Fibroblast of lung (primary cell): ENCODE measurements at places on chromosomes 16 and 17. TPM values are rescaled to one million over a fixed set of nuclear protein-coding genes. Genes with fewer than 3 reads are reported as not detected.

DNA sequence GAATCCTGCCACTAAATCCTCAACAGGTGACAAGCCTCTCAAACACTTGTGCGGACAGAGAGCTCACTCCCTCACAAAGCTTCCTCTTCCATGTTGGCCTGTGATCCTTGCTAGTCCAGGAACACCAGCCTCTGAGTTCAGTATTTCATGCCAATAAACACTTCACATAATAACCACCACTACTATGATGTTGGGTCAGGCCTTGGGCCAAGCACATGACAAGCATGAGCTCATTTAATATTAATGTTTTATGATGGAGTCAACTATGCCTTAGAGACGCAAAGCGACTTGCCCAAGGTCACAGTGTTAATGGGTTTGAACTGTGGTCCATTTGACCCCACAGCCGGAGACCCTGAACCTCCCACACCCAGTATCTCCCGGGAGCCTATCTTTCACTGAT is 129.1 kb downstream of the GAS7 start:
- no peaks in the 10 kb centered on the region for H3K4me1 ChIP-seq
- no peak for DNase-seq
- no peaks in the 10 kb centered on the region for H3K27me3 ChIP-seq
- no peaks in the 10 kb centered on the region for H3K36me3 ChIP-seq
- H3K4me3 ChIP-seq: no peak overlapping the region

The TEKT5 gene
- polyA plus RNA-seq: 0.06 TPM in 1 of 2 replicates, not detected in the other

DNA sequence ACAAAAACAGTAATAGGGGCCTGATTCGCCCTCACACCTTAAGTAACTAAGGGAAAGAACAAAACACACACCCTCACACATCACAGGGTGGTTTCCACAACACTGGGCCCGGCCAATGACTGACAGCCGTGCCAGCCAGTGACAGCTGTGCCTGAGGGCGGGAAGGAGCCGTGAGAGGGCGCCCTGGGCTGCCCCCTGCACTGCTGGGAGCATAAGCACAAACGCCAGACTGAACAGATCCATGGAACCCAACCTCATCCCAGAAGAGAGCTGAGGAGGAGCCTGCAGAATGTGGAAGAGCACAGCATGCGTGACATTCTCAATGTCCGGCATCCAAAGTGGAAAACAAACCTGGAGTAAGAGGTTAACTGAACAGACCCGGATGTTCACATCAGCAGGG is 16.0 kb downstream of the CSNK1D start:
- no peaks in the 10 kb centered on the region for H3K4me1 ChIP-seq
- peaks cover 40% of the 10 kb centered on the region for H3K36me3 ChIP-seq
- H3K4me3 ChIP-seq: no peak overlapping the region
- no peak overlapping the region for H3K27ac ChIP-seq
- no peaks in the 10 kb centered on the region for H3K27me3 ChIP-seq
- DNase-seq: no peak

DNA sequence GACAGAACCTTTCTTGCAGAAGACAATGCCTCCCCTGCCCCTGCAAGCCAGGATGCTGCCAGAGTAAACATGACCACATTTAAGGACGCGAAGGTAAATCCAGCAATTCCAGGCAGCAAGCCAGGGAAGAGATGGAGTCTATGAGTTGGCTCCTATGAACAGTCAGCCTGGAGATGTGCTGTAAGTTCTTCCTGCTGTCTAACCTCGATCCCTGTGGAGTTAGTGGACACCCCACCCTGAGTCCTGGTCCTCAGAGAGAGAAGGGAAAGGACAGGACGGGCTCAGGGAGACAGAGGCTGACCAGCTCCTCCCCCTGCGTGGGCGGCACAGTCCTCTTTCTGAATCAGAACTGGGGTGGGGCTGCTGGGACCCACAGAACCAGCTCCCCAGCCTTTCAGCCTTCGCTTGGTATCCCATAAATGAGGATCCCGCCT is 24.9 kb downstream of the CDC42EP4 start:
- peaks cover 24% of the 10 kb centered on the region for H3K4me1 ChIP-seq
- no peak overlapping the region for H3K27ac ChIP-seq
- H3K27me3 ChIP-seq: no peaks in the 10 kb centered on the region
- peak; percentile 76 for DNase-seq
- H3K4me3 ChIP-seq: no peak overlapping the region

DNA sequence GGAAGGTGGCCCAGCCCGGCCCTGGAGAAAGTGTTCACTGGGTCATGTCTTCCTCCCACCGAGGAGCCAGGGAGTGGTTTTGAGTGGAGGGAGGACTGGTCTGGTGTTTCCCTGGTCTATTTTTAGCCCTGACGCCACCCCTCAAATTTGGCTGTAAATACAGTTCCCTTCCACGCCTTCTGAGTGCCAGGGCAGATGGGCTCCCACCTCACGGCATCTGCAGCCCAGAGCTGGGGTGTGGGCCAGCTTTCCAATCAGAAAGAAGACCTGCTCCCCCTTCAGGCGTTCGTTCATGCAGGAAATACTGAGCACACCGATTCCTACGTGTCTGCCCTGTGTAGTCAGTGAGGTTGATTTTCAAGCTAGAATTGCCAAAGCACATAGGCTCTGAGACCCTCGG is 53.7 kb downstream of the SNX20 start:
- H3K4me3 ChIP-seq: no peak overlapping the region
- peak; percentile 41 for DNase-seq
- H3K36me3 ChIP-seq: no peaks in the 10 kb centered on the region
- H3K4me1 ChIP-seq: no peaks in the 10 kb centered on the region

DNA sequence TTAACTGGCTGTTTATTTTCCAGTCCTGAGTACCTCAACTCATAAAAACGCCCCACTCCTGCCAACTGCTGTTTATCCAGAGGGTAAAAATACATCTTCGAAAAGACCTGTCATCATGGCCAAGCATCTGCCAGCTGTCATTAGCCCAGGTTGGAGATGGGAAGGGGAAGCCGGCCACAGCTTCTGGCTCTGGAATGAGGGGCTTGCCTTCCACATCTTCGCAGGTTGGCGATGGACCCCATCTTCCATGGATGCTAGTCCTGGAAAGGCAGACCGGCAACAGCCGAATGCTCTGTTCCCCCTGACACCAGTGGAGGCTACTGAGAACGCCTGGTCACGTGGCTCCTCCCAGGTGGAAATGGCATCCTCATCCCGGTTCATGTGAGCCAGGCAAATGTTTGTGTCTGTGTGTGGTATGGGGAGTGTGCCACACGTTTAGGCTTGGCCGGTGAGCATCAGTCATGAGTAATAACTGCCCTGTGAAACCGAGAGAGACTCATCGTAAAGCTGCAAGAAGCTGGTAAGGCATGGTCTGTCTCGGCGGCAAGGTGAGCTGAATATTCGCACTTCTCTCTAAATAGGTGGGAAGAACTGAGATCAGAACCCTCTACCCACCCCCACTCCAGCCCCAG is 420 bp upstream of the KRTAP17-1 start:
- no peaks in the 10 kb centered on the region for H3K36me3 ChIP-seq
- H3K4me3 ChIP-seq: no peak overlapping the region
- DNase-seq: no peak
- H3K27me3 ChIP-seq: peaks cover 3% of the 10 kb centered on the region
- H3K4me1 ChIP-seq: no peaks in the 10 kb centered on the region

DNA sequence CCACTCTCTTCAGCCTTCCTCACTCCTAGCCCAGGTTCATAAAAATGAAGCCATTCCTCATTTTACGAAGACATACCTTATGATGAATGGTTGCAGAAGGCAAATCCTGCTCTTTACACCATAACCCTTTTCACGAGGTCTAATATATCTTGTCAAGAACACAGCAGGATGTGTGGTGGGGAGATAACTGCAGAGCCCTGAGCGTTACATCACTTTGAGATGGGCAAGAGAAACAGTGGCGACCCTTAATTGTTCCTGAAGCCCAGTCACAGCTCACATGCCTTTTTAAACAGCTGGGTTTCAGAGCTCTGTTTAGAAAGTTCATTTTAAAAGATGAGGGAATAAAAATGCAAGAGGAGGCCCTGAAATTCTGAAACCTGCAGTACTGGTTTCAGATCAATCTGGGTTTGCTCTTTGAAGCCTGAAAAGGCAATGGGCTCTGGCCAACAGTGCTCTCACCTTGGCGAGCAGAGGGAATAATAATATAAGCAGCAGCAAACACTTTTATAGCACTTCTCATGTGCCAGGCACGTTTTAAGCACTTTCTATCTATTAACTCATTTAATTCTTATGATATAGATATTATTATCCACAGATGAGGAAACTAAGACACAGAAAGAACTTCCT is 2.9 kb downstream of the FAM117A start:
- H3K4me3 ChIP-seq: no peak overlapping the region
- peaks cover 2% of the 10 kb centered on the region for H3K4me1 ChIP-seq
- DNase-seq: no peak
- H3K36me3 ChIP-seq: no peaks in the 10 kb centered on the region
- peaks cover 16% of the 10 kb centered on the region for H3K27me3 ChIP-seq

- peaks cover 27% of the 10 kb centered on the region for H3K4me1 ChIP-seq
- peak; percentile 19 for DNase-seq
- no peak overlapping the region for H3K4me3 ChIP-seq
Measured at GRCh38 chr17:6753546-6753945, 2.3 kb upstream of the XAF1 start.

The TMEM235 gene
- polyA plus RNA-seq: not detected in 2 replicates

GRCh38 chr16:27245276-27246172 is 23.0 kb downstream of the NSMCE1 start:
- H3K27ac ChIP-seq: peak overlapping the region; percentile 75
- no peaks in the 10 kb centered on the region for H3K27me3 ChIP-seq
- DNase-seq: peak; percentile 96
- H3K4me1 ChIP-seq: peaks cover 35% of the 10 kb centered on the region

GRCh38 chr17:5437721-5438317 is 1.1 kb downstream of the C1QBP start:
- H3K36me3 ChIP-seq: peaks cover 12% of the 10 kb centered on the region
- peak; percentile 51 for DNase-seq
- H3K27ac ChIP-seq: peak overlapping the region; percentile 65

The ATP2A3 gene
- polyA plus RNA-seq: 0.25 and 1.3 TPM in 2 replicates
